ENCODE measurements at places on chromosomes 7 and 10.

- no peak for DNase-seq
These were observed 10.4 kb upstream of the FGFR2 start for GRCh38 chr10:121608469-121609190.

GRCh38 chr10:2978111-2978510, 89.2 kb upstream of the PFKP start:
- no peak for DNase-seq

GRCh38 chr10:100814751-100815474, 69.5 kb downstream of the PAX2 start:
- DNase-seq: no peak

DNA sequence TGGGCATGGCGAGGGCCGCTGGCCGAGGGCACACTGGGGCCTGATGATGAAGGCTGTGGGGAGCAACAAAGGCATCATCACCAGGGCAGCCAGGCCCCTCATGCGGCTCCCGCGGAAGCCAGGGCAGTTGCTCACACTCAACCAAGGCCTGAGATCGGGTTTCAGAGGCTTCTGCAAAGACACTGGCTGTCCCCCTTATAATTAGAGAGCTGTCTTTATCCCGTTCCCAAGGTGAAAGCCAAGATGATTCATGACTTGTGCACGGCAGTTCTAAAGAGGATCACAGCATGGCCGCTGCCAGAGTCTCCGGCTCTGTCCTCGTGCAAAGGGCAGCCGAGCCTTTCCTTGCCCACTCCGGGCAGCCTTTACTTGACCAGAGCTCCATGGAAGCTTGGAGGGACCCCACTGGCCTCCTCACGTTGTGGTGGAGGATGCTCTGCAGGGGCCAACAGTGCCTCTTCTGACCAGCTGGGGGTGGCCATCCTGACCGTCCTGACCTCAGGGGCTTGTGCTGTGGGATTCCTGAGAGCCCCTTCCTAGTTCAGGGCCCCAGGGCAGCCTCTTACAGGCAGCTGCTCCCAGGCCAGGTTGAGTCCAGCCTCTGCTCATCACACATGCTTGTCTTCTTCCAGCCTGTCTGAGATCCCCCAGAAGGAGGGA, 82.3 kb downstream of the PRKAG2 start:
- no peak for DNase-seq

DNA sequence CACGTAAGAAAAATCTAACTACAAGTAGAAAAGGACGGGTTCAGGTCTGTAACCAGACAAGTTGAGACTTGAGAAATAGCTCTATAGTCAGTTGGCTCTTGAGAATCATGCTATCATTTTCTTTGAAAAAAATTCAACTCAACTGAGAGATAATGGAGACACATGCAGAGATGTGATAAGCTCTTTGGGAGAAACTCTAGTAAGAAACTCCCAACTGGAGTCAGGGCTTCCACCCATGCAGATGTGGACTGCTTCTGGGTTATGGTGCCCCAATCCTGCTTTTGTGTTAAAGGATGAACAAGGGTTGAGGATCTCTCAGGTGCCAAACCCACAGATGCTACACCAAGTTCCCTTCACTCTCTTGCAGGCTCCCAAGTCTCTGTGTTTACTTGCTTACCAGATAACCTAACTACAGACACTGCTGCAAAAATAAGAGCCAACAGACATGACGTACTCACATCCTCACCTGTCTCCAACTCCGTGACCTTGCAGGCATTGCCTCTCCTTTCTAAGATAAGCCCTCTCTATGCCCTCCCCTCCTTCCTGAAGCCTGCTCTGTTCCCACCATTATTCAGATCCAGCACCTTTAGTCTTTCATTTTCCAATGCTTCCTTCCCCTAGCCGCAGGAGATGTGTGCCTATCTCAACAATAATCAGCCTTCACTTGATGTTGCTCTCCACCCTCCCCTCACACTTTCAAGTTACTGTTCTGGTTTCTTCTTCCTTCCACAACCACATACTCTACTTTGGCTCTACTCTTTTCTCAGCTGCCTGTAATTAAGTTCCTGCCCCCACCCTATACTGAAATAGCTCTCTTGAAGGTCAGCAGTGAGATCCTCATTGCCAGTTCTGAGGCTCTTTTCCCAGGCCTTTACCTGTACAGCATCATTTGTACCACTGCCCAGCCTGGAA, 130.0 kb downstream of the ICA1 start:
- DNase-seq: no peak

DNA sequence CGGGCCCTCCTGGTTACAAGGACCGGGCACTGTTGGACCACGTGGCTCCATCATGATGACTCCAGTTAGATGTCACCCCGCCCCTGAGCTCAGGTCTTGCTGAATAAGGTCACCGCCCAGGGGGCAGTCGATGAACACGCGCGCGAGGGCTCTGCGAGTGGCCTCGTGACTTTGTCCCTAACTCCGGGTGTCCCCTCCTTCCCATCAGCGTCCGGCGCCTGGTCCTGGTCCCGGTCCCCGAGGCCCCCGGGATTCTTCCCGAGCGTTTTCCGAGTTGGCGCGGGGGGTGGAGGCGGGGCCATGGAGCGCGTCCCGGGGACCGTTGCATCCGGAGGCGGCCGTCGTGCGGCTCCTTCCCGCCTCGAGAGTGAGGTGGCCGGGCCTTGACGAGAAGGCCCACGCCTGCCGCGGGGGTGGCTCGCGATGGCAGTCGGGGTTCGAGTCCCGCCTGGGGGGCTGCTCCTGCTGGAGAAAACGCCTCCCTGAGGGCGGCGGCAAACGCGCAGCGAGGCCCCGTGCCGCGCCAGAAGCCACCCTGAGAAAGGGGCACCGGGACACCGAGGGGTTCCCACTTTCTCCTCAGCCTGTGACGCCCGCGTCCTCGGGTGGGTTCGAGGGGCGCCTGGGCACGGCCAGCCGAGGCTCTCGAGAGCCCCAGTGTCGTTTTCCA, 569 bp upstream of the NPTX2 start:
- DNase-seq: no peak

- no peak for DNase-seq
These were observed 178.0 kb downstream of the SRPK2 start for GRCh38 chr7:105210721-105211205.

DNA sequence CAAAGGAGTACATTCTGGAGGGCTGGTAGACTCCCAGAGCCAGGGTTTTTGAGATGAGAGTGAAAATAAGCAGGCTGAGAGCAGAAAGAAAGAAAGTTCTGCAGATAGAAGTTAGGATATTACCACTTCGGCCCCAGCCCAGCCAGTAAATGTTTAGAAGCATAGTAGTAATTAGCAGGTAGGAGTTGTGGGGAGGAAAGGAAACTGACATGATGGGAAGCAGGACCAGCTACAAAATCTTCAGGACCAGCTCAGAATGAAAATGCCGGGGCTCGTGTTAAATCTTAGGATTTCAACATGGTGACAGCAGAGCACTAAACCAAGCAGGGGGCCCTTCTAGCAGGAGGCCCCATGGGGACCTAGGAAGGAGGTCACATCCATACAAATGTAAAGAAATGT, 28.7 kb downstream of the PRSS2 start:
- DNase-seq: no peak

DNA sequence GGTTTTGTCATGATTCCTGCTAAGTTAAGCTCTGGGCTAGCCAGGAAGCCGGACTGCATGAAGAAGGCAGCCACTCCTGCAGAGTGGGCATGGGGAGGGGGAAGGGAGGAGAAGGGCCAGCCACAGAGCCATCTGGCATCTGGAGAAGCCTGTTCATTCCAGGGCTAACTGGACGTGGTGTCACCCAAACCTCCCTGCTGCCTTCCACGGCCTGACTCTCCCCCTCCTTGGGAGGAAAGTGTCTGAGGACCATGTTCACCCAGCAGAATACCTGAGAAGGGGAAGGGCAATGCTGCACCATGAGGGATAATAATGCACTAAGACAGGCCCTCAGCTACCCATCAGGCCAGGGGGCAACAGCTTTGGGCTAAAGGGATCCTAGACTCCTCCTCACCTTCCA, 15.4 kb downstream of the AQP1 start:
- no peak for DNase-seq

DNA sequence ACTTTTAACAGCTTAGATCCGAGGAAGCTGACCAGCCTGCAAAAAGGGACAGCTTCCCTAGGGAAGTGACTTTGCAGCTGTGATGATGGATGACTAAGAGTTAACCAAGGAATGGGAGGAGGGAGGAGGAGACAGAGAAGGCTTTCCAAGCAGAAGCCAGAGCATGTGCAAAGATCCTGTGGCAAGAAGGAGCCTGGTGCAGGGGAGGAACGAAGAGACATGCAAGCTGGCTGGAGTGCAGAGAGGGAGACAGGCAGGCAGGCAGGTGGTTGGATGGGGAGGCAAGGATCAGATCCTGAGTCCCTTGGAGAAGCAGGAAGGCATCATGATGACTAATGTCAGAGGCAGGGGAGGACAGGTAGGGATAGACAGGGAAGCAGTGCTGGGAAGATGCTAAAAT, 148.8 kb downstream of the PFKFB3 start:
- DNase-seq: no peak

GRCh38 chr10:48779546-48780152, 95.0 kb downstream of the WDFY4 start:
- no peak for DNase-seq

DNA sequence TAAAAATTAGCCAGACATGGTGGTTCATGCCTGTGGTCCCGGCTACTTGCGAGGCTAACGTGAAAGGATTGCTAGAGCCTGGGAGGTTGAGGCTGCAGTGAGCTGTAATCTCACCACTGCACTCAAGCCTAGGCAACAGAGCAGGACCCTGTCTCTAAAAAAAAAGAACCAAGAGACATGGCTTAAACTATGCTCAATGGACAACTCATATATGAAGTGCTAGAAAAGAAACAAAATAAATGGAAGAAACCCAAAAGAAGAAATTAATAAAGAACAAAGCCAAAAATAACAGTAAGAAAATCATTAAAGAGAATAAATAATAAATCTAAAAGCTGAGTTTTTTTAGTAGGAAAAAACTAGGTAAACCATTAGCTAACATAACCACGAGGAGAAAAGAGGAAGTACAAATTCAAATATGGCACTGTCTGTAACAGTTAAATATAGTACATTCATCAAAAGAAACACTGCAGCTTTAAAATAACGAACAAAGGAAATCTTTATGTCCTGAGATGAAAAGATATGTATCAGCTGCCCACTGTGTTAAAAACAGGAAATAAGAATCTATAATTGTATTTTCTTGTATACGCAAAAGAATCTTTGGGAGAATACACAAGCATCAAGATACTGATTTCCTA, 48.7 kb downstream of the UPF2 start:
- no peak for DNase-seq

- DNase-seq: no peak
These were observed 35.5 kb downstream of the CAV1 start for GRCh38 chr7:116560021-116560970.

GRCh38 chr10:44513591-44513990, 128.7 kb upstream of the CXCL12 start:
- DNase-seq: no peak

GRCh38 chr10:117541909-117542705, 439 bp upstream of the EMX2 start:
- DNase-seq: no peak

GRCh38 chr10:74932648-74933047, 106.2 kb downstream of the KAT6B start:
- DNase-seq: no peak

DNA sequence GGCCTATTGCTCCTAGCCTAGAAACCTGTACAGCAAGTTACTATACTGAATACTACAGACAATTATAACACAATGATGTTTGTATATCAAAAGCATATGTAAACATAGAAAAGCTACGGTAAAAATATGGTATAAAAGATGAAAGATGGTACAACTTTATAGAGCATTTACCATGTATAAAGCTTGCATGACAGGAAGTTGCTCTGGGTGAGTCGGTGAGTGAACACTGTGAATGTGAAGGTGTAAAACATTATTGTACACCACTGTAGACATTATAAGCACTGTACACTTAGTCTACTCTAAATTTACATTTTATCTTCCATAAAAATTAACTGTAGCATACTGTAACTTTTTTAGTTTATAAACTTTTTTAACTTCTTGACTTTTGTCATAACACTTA, 674.3 kb upstream of the ZWINT start:
- DNase-seq: no peak
